ENCODE measurements at places on chromosomes 12 and 14.

GRCh38 chr14:104138098-104138717 is at the start of gene KIF26A:
Gene KIF26A (plus strand): TSS chr14:104138587. CDS start chr14:104138723, 136 bp downstream.
- DNase-seq = no peak

DNA sequence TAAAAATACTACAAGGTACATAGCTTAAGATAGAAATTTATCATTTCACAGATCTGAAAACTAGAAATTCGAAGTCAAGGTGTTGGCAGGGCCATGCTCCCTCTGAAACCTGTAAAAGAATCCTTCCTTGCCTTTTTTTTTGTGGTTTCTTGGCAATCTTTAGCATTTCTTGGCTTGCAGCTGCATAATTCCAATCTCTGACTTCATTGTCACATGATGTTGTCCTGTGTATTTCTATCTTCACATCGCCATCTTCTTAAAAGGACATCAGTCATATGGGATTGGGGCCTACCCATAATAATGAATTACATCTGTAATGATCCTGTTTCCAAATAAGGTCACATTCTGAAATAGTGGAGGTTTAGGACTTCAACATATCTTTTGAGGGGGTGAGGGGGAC is 250.4 kb downstream of the TMTC2 start:
- DNase-seq = no peak

DNA sequence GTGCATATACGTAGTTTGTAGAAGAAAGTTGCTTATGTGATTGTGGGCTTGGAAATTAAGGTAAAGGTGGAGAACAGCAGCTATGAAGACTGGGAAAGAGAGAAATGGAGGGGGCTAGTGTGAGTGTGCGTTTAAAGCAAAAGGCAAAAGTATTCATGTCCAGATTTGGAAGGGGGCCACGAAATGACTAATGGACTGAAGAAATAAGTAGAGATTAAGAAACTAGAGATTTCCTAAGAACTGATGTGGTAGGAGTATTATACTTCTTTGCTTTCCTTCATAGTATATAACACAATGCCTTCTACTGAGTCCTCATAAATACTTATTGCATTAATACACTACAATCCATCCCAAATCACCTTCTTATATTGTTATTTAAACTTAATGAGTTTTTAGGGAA is 298.6 kb upstream of the NOVA1 start:
- DNase-seq = no peak

GRCh38 chr12:95215949-95216348 is 1.3 kb downstream of the FGD6 start:
- DNase-seq = peak; percentile 52

DNA sequence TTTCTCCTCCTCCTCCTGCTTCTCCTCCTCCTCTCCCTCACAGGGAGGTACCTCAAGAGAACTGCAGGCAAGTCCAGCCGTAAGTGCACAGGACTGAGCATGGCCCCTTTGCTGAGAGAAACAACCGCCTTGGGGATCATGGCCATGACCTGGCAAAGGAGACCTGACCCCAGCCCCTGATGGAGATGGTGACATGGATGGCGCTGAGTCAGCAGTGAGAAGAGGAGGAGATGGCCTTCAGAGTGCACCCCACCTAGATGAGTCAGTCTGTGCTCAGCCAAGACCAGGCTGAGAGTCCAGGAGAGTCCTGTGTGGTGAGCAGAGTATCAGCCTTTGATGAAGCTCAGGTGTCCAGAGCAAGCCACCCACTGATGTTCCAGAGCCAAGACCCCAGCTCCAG is 36.4 kb downstream of the MEG3 start:
- DNase-seq = no peak

- peak; percentile 52 for DNase-seq
Measured at GRCh38 chr12:95218150-95219133, 835 bp downstream of the VEZT start.

- peak; percentile 3 for DNase-seq
Measured at GRCh38 chr12:18400186-18400585, 138.9 kb downstream of the PIK3C2G start.

GRCh38 chr12:66693901-66694513 is 15.1 kb upstream of the GRIP1 start:
- DNase-seq = peak; percentile 89

DNA sequence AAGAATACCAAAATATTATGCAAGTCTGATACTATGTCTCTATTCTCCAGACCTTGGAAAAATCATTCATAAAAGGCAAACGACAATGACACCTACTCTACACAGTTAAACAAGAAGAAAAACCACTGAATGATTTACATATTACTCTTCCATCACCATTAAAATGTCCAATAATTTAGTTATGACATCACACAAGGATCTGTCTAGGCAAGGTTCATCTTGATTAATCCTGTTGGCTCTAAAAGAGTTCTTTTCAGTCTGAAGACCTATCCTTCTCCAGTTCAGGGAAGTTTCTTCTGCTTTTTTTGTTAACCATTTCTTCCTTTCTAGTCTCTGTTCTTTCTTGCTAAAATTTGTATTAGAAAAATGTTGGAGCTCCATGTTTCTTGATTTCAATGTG is 64.0 kb downstream of the OSBPL8 start:
- no peak for DNase-seq

- no peak for DNase-seq
Measured at GRCh38 chr12:78192979-78193378, 362.3 kb downstream of the NAV3 start.

DNA sequence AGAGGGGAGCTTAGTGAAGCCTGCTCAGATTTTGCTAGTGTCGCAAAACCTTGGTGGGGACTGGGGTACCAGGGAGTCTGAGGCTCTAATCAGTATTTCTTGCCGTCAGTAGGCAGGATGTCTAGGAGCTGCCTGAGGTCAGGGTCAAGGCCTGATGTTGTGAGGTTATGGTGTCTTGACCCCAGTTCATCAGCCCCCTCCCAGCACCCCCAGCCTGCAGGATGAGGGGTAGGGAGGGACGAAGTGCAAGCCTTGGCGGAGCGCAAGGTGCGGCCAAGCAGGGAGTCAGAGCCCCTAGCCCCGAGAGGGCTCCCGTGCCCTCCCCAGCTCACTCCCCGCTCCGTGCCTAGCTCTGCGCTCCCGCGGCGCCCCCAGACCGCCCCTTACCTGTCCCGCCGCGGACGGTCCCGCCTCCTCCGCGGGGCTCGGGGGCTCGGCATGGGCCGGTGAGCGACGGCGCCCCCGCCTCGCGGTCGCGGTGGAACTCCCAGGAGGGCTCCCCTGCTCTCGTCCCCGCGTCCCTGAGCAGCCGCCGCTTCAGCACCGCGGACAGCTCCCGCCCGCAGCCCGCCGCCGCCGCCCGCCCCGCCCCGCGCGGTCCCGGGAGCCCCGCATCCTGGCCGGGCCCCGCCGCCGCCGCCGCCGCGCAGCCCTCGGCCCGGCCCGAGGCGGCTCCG is 347 bp downstream of the SYNDIG1L start:
- no peak for DNase-seq

GRCh38 chr12:93645702-93646101 is 31.5 kb upstream of the CRADD start:
- DNase-seq = no peak

GRCh38 chr12:96233939-96234461 is 39.8 kb downstream of the ELK3 start:
- peak; percentile 89 for DNase-seq

GRCh38 chr12:70319605-70320004 is 46.5 kb upstream of the KCNMB4 start:
- DNase-seq = peak; percentile 9

GRCh38 chr12:121033625-121034349 is 5.3 kb downstream of the OASL start:
- DNase-seq = no peak

GRCh38 chr14:73258076-73258475 is 20.8 kb downstream of the PAPLN start:
- DNase-seq = no peak

GRCh38 chr14:81766321-81766915 is 232.8 kb upstream of the SEL1L start:
- DNase-seq = peak; percentile 6

- DNase-seq = no peak
Measured at GRCh38 chr12:58384196-58384595, 442.8 kb downstream of the ATP23 start.

- peak; percentile 51 for DNase-seq
Measured at GRCh38 chr12:93061473-93062419, 132.7 kb upstream of the EEA1 start.

GRCh38 chr12:13004986-13005385 is 4.9 kb upstream of the HEBP1 start:
- no peak for DNase-seq

- peak; percentile 52 for DNase-seq
Measured at GRCh38 chr14:102525219-102525928, 15.8 kb upstream of the ANKRD9 start.

DNA sequence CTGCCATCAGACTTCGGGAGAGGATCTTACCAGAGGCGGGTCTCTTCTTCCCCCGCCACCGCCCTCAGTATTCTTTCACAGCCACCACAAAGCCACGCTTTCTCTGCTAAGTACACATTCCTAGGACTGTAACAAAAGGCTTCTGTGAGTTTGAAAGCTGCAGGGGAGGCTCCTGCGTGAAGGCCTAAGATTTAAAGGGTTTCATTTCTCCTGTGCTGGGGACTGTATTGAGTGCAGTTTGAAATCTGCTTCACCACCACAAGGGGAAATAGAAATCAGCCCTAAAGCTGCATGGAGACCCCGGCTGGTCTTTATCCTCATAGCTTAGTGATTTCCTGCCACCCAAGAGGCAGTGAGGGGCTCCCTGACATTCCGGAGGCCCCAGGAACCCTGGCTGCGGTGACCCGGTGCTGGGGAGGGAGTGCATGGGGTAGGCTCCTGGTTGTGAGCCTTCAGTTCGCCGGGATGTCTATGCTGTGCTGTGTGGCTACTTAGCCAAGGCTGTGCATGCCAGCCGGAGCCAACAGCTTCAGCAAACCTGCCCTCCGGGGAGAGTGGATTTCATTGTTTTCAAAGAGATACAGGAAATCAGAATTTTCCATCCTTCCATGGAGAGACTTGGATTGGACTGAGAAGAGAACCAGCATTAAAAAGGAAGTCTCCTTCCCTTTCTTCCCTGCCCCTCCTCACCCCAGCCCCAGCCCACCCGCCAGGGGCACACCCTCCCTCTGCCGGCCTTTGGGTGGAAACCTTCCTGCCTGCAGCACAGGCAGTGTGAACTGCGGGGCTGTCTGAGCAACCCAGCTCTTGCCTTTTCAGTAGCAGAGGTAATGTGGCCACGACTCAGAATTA is 163.3 kb downstream of the ETV6 start:
- peak; percentile 80 for DNase-seq

DNA sequence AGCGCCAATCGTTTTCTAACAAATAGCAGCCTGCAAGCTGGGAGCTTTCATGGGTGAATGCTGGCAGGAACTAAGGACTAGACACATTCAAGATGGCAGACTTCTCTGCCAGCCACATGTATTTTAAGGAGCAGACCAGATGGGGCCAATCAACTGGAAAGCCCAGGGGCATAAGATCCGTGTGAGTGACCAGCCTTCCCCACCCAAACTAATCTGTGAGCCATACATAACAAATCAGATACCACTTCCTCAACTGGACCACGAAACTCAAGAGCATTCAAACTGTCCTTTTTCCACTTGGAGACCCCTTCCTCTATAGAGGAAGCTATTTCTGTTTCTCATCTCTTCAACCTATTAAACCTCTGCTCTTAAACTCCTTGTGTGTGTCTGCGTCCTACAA is 9.7 kb downstream of the TCL1B start:
- no peak for DNase-seq

DNA sequence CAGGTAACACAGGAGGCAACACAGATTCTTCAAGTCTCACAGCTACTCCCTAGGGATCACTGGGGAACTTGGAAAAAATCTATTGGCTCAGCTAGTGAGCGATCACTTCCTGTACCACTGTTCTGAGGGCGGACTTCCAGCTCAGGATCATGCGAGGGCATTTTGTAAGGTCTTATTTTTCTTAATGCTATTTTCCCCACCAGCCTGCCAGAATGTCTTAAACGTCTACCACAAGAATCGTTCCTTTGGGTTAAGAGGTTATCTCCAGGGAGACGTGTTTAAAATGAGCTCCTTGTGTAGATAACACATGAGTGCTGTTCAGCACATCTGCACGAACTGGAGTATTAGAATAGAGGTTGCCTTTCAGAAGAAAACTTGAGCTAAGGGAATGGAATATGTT is 162.6 kb downstream of the ETNK1 start:
- no peak for DNase-seq

GRCh38 chr14:97458255-97458654 is 661.1 kb downstream of the VRK1 start:
- no peak for DNase-seq

- no peak for DNase-seq
Measured at GRCh38 chr14:102164241-102164641, 24.5 kb downstream of the WDR20 start.

- no peak for DNase-seq
Measured at GRCh38 chr14:64117671-64118402, 176.3 kb downstream of the ESR2 start.

DNA sequence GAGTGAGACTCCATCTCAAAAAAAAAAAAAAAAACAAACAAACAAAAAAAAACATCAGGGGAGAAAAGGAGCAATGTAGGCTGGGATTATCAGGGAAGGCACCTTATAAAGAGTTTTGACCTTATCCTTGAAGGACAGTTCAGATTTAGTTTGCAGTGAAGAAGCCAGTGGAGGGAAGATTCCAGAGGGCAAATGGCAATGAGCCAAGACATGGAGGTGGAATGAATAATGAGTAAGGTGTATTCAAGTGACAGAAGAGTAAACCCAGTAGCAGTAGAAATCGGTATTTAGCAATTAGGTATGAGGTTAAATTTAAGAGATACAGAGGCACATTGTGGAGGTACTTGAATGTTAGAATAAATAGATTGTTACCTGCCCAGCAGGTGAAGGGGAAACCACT is 2.2 kb upstream of the DUSP16 start:
- no peak for DNase-seq

DNA sequence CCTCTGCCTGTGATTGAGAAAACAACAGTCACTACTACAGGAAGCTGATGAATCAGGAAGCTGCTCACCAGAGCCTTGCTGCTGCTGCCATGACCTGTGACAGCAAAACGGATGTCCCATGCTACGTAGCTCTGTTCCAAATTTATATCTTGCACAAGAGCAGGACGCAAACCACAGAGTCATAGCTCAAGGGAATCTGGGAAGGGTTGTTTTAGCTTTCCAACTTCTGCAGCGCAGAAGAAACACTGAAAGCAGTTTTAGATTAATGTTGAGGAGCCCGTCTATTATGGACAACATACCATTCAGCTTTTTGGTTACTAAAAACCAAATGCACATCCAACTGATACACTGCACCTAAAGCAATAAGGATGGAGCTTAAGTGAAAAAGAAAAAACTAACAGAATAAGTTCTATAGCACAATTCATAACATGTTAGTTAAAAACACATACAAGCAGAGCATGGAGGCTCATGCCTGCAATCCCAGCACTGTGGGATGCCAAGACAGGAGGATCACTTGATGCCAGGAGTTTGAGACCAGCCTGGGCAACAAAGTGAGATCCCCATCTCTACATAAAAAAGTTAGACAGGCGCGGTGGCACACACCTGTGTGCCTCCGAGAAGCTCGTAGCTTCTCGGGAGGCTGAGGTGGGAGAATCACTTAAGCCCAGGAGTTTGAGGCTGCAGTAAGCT is 1.7 kb upstream of the ANKRD33 start:
- DNase-seq = peak; percentile 82

DNA sequence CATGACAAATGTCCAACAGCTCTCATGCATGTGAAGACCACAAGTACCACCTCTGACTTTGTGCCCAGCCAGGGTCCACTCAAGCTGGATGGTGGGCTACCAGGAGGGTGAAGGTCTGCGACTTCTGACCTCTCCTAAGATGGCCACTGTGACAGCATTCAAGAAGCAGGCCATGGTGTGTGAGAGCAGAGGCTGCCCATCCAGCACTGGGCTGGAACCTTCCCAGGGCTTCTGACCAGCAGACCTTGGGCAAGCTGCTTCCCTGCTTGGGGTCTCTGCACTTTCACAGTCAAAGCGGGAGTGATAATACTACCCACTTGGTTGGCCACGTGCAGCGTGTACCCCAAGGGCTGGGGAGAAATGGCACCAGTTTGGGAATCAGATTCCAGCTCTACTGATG is 10.4 kb downstream of the MMAB start:
- DNase-seq = no peak
